ENCODE measurements at places on chromosomes 16 and 17.

- DNase-seq, result no peak
These were observed 897 bp downstream of the TP53I13 start for GRCh38 chr17:29569245-29569950.

DNA sequence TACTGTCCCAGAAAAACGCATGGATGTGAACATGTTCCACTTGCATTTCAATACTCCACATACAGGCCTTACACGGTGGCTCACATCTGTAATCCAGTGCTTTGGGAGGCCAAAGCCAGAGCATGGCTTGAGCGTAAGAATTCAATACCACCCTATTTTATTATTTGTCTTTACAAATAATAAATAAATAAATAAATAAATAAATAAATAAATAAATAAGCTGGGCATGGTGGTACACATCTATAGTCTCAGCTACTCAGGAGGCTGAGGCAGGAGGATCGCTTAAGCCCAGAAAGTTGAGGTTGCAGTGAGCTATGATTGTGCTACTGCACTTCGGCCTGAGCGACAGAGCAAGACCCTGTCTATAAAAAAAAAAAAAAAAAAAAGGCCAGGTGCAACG, 53.9 kb downstream of the PLXDC1 start:
- no peak for DNase-seq

DNA sequence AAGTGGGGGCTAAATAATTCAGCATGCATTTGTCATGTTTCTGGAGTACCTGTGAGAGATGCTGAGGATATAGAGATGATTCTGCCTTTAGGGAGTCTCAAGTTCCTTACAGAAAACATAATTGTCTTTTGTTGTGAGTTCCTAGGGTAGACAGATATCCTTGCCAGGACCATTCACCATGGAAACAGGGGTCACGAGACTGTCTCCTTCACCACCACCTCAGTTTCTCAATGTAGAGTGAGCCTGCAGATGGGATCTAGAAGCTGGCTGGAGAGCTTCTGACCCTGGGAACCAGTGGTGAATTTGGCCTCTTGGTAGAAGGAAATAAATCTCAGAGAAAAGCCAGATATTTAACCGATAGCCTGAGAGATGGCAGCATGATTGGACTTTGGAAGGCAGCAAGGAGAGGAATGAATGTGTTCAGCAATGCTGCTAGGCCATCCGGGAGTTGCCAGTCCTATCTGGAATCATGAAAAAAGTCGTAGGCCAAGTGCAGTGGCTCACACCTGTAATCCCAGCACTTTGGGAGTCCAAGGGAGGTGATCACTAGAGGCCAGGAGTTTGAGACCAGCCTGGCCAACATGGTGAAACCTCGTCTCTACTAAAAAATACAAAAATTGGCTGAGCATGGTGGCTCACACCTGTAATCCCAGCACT, 7.4 kb upstream of the HDAC5 start:
- DNase-seq, result no peak

DNA sequence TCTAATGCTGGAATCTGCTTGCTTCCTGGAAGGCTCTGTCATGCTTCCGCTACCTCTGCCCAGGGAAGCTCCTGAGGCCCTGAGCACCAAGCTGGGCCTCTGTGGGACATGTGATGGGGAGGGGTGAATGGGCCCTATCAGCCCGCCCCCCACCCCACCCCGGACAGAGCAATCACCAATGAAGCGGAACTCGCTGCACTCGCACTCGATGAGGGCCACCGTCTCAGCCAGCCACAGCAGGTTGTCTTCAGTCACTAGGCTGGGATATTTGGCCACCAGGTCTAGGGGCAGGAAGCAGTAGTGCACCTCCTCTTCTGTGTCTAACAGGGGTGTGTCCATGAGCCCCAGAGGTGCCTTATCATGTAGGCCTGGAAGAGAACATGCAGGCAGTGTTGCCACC, 23.6 kb downstream of the KCTD19 start:
- no peak for DNase-seq

DNA sequence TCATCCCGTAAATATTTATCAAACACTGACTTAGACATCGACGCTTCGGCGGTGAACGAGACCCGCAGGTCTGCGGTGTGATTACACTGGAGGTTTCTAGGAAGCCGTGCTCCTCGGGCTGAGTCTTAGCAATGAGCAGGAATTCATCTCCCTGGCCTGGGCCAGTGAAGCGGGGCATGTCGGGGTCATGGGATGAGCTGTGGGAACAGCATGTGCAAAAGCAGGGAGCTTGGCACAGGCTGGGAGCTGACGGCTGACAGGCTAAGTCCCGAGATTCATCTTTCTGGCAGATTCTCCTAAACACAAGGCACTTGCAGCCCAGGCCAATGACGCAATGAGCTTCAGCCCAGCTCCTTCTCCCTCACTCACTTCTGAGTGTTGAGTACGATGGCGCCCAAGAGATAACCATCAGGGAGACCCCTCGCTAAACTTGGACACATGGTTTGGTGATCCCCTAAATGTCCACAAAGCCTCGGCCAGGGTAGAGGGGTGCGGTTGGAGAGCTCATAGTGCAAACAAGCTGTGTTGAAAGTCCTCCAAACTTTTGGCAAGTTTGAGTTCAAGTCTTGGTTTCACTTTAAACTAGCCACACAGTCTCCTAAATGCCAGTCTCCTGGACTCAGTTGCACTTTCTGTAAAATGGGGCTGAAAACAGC, 12.8 kb downstream of the CRISPLD2 start:
- DNase-seq, result no peak

DNA sequence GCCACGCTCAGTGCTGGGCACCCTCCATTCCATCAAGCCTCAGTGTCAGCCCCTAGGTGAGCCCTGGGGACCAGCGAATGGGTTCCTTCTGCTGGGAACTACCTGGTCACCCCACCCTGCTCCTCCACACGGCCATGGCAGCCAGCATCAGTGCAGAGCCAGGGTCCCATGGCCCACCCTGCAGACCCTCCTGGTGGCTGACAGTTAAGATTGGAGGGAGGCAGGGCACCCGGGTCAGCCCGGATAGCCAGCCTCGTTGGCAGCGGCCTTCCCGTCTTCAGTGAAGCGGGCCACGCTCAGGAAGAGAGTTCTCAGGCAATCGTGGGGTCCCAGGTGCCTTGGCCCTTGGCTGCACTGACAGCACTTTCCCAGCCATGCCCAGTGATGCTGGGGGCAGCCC, 37.1 kb upstream of the ACSF3 start:
- no peak for DNase-seq

DNA sequence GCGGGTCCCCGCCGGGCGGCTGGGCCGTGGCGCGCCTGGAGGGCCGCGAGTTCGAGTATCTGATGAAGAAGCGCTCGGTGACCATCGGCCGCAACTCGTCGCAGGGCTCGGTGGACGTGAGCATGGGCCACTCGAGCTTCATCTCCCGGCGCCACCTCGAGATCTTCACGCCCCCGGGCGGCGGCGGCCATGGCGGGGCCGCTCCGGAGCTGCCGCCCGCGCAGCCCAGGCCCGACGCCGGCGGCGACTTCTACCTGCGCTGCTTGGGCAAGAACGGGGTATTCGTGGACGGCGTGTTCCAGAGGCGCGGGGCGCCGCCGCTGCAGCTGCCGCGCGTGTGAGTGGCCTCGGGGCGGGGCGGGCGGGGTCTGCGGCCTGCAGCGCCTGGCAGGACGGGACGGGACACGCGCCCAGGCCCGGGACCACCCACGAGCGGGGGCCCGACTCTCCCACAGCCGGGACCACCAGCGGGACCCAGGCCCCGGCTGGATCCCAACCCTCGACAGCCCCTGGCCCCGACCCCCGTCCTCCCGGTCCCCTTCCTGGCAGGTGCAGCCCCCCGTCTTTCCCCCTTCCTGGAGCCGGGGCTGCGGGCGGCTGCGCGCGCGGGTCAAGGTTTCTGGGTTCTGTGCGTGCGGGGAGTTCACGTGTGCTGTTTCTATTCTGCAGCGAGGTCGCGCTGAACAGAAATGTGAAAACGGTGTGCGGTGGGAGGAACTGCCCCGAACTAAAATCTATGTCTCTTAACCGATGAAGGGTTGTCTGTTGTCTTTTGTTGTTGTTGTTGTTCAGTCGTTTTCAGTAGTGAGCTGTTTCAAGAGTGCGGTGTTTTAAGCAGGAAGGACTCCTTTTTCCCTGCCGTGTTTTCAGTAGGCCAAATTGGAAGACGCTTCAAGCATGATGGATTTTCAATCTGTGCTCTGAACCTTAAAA, 705 bp downstream of the FOXK2 start:
- no peak for DNase-seq

GRCh38 chr16:48011878-48012658, 143.7 kb downstream of the ABCC12 start:
- DNase-seq, result no peak

DNA sequence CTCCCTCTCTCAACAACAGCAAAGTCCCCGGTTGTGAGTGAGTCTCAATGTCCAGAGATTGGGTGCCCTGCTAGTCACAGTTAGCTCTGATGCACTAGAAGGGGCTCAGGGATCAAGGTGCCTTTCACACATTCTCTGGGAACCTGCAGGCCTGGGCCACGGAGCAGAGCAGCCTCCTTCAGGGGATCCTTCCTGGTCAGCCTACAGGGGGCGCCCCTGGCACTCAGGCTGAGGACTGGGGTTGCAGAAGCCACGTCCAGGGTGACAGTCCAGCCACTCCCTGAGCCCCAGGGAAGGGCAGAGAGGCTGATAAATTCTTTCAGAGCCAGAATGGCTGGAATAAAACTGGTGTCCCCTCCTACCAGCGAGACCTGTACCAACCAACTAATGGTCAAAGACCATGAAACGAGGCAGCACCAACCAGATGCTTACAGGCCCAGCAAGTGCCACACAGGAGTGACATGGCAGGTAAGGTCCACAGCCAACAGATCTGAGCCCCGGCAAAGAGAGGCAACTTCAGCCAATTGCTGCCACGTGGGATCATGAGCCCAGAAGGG, 43.5 kb downstream of the ST3GAL2 start:
- no peak for DNase-seq

- no peak for DNase-seq
These were observed at the start of gene CENPT for GRCh38 chr16:67847064-67847861. TSS of gene CENPT (minus strand) at chr16:67847693. CDS start at chr16:67833859, 13,834 bp downstream.

DNA sequence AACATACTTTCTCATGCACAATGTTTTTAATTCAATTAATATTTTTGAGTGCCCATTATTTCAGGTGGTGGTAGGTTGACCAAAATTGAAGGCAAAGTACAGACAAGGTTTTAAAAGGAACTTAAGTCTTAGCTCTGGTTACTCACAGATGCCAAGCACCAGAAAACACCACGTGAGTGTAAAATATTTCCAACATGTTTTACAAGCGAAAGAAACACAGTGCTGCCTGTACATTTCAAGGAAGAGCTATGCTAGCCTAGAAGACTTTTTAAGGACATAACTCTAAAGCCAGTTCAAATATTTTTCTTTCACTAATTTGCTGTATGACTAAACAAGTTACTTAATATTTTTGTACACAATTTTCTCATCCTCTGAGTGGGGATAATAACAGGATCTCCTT, 736.4 kb upstream of the GOT2 start:
- no peak for DNase-seq

DNA sequence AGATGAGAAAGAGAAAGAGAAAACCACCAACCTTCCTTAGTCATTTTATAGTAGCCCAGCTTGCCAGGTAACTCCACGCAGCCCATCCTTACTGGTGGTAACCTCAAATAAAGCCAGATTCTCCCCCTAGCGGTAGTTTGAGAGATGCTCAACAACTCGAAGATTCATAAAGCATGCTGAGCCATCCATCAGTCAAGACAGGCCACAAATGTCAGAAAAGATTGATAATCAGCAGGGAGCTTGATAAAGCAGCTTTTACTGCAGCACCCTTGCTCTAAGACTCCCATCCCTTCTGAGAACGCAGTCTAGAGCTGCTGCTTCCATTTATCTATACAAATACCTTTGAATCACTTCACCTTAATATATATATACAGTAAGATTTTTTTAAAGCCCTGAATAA, 451.5 kb upstream of the HSBP1 start:
- DNase-seq, result peak; percentile 56

GRCh38 chr16:80175011-80175410, 365.8 kb upstream of the DYNLRB2 start:
- DNase-seq, result no peak

DNA sequence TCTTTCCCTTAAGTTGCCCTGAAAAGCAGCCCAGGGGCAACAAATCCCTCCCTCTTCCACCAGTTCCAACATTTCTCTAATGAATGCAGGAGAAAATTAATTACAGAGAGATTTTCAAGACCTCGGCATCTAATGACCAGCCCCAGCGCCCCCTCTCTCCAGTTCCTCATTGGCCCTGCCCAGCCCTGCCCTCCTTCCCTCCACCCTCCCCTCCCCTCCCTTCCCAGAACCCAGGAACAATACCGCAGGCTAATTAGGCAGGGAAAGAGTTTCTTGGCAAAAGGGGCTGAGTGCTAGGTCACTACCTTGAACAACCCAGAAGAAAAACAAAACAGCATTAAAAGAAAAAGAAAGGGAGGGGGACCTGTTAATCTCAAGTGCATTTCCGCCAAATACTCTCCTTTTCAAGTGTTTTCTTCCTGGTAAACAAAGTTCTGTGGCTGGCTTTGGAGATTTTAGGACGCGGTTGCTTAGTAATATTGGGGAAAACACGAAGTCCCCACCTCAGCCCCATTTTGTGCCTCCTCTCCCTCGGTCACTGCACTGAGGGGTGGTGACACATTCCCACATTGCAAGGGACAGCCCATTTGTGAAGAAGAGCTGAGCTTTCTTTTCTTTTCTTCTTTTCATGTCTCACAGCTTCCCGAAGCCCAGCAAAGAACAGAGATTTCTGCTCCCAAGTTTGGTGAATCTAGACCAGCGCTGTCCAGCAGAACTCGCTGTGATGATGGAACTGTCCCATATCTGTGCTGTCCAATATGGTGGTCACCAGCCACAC, 215.4 kb downstream of the SOX9 start:
- DNase-seq, result peak; percentile 50

DNA sequence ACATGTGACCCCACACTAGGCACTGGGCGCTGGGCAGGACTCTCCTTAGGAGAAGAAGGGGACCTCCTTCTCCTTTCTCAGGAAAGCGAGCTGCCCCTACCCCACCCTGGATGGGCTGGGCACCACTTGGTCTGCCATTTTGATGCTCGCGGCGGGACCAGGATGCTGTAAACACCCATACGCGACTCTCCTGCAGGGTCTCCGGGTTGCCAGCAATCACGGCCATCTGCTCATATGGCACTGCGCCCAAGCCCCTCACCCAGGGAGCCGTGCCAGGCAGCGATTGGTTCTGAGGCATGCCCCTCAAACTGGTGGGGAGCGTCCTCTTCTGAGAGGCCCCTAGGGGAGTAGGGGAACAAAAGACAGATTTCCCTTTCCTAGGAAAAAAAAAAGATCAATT, 99.0 kb downstream of the C16orf78 start:
- no peak for DNase-seq

GRCh38 chr17:82858376-82859126, 18.7 kb upstream of the ZNF750 start:
- DNase-seq, result no peak

GRCh38 chr17:38556239-38556638, 49.5 kb downstream of the SRCIN1 start:
- DNase-seq, result no peak

GRCh38 chr17:28532050-28532960, 20.1 kb downstream of the UNC119 start:
- DNase-seq, result no peak

GRCh38 chr17:29080965-29081364, 38.0 kb downstream of the PIPOX start:
- no peak for DNase-seq
